Left colon (tissue), 2 donors: ENCODE measurements at places on chromosomes 1 and 21.
A peak's percentile ranks its signal among the peaks of the same experiment; 100 is the strongest.

DNA sequence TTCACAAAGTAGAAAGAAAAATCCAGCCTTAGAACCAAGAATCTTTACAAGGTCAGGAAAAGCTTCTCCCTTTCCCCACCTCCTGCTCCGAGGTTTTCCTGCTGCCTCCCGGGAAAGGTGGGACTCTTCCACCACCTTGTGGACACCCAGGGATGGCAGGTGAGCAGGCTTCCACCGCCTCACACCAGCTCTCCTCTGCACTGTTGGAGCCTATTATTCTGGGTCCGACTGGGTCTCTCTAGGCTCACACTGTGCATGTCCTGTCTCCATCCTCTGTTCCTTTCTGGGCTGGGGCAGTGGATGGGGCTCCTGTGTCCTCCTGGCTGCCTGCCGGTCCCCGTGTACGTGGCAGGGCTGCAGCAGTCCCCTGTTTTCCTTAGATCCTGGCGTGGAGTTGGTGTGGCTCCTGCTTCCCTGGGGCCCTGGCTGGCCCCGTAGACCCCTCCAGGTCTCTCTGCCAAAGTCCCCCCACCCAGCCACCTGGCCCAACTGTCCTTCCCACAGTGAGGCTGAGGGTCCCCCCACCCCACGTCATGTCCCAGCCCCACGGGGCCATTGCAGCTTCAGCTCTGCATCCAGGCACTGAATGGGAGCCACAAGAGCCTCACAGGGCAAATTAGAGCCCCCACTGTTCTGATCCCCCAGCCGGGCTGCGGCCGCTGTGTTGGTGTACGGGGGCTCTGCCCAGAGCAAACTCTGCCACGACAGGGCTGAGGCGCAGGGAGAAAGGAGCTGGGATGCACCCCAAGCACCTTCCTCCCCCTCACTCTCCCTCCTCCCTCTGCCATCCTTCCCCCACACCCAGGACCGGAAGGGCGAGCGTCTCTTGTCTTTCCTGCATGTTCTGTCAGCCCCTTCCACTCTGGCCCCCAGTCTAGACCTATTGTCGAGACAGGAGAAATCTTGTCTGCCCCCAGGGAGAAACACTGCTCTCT lies 3.3 kb upstream of the SLC45A1 start:
- DNase-seq, result peak; percentile 69

DNA sequence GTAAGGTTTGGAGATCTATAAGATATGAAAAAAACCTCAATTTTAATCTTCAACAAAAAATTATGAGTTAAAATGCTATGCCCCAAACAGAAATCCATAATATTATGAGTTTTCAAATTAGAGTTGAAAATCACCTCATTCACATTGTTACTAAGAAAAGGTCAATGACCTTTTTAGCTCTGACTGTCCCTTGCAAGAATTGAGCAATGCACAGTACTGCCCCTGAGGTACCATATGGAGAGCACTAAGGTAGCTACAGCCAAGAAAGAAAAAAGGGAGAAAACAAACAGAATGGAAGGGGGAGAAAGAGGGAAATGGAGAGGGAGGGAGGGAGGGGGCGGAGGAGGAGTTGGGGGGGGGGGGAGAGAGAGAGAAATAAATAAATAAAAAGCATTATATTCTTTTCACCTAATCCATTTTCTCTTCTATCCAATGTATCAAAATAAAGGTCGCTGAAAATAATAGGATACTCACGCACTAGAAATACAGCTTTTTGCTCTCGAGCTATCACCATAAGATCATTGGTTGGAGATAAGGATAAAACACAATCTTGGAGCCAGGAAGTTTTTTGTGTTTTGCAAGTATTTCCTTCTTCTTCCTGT lies 58.8 kb downstream of the RAB3GAP2 start:
- no peak for DNase-seq

GRCh38 chr1:33624261-33624990 lies 152.0 kb downstream of the ZSCAN20 start:
- no peak for DNase-seq

- DNase-seq, result no peak
Observed at GRCh38 chr21:44982558-44983250, 42.9 kb downstream of the SLX9 start.

DNA sequence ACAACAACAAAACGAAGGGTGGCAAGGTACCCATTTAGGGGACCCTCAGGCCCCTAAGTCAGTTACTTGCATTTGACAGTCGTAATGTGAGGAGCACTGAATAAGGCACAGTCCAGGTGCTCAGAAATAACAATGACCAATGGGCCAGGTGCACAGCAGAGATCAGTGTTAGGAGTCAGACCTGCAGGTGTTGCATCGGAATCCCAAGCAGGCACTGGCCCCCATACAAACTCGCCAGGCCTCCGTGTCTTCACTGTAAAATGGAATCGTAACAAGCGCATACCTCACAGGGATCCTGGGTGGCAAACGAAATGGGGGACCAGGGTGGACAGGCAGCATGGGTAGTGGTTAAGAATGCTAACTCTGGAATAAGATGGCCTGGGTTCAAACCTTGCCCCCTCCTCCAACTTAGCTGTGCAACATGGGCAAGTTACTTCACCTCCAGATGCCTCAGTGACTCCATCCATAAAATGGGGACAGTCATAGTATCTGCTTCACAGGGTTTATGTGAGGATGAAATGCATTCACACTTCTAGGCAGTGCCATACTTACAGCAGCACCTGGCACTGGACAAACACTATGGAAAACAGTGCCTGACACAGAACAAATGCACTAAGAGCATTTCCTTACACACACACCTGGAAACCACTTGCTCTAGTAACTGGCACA lies 20.2 kb downstream of the RCAN1 start:
- DNase-seq, result no peak

GRCh38 chr1:159185121-159185520 lies 13.7 kb downstream of the CADM3 start:
- no peak for DNase-seq

- no peak for DNase-seq
Observed at GRCh38 chr1:8263791-8264190, 54.1 kb upstream of the SLC45A1 start.

DNA sequence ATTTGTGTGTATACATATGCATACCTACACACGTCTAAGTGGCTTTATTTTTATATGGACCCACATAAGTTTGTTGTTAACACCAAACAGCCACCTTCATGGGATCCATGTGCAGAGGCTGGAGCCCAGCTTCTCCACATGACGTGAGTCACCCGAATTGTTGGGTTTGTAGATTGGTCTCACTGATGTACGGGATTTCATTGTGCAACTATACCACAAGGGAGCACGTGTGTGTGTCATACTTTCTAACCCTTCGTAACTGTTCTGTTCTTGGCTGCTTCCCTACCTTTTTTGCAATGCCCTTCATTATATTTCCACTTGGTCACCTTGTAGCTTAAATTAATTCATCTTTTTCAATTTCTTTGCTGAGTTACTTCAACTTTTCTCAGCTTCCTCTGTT lies 21.0 kb downstream of the SPRTN start:
- DNase-seq, result no peak

GRCh38 chr1:18803851-18804250 lies 55.6 kb downstream of the TAS1R2 start:
- no peak for DNase-seq

DNA sequence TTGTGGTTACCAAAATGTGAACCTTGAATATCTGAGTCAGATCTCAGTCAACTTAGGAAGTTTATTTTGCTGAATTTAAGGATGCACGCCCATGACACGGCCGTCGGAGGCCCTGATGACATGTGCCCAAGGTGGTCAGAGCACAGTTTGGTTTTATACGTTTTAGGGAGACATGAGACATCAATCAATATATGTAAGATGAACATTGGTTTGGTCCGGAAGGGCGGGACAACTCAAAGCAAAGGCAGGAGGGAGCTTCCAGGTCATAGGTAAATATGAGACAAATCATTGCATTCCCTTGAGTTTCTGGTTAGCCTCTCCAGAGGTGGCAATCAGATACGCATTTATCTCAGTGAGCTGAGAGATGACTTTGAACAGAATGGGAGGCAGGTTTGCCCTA lies 1.0 kb upstream of the PRMT2 start:
- peak; percentile 20 for DNase-seq
